Ecto neural progenitor cell (in vitro differentiated cells): ENCODE measurements at places on chromosomes 5 and 9.

DNA sequence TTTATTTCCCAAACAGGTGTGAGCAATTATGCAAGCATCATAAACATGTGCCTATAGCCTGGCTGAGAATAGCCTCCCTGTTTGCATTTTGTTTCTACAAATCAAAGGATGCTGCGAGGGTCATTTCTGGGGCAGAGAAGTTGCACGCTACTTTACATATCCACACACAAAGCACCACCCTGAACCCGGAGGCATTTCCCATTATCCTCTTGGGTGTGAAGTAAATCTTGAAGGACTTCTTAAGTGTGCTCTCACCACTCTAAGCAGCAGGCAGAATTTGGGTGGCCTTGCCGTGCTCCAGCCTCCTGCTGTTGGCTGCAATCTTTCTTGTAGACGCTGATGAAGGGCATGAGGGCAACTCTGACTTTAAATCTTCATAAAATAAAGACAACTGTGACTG, 124.0 kb upstream of the TLE4 start:
- DNase-seq = no peak

- no peak for DNase-seq
These were observed 251.2 kb downstream of the CHSY3 start for GRCh38 chr5:130155345-130156011.

DNA sequence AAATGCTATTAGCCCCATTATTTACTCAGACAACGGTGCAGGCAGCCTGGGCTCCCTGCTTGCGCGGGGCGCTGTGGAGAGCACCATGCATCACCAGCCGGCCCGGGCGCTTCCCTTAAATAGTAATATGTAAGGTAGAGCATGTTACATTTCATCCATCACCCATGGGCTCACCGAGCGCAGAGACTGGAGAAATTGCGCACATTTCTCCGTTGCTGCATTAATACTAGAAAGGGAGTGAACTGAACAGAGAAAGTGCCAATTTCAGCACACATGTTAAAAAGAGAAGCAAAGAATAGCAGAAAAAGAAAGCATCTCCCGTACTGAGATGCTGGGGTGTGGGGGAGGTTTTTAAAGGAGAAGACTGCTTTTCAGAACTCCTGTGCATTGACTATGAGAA, 400.3 kb downstream of the ZSWIM6 start:
- DNase-seq = no peak

- no peak for DNase-seq
These were observed 7.5 kb downstream of the RASGRF2 start for GRCh38 chr5:80967500-80968181.

GRCh38 chr5:132547269-132547668, 3.9 kb upstream of the IL5 start:
- DNase-seq = no peak

DNA sequence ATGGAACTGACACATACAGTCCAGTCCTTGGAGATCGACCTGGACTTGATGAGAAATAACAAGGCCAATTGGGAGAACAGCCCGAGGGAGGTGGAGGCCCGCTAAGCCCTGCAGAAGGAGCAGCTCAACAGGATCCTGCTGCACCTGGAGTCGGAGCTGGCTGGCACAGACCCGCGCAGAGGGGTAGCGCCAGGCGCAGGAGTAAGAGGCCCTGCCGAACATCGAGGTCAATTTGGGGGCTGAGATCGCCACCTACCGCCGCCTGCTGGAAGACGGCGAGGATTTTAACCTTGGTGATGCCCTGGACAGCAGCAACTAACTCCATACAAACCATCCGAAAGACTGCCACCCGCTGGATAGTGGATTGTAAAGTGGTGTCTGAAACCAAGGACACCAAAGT, 1610.1 kb upstream of the ACO1 start:
- DNase-seq = peak; percentile 51
